ENCODE measurements at places on chromosomes 7 and 10.

GRCh38 chr7:149005427-149006344, 22.6 kb downstream of the PDIA4 start:
- peak; percentile 75 for DNase-seq

- no peak for DNase-seq
These were observed 218.4 kb downstream of the CHRM2 start for GRCh38 chr7:137086896-137087295.

DNA sequence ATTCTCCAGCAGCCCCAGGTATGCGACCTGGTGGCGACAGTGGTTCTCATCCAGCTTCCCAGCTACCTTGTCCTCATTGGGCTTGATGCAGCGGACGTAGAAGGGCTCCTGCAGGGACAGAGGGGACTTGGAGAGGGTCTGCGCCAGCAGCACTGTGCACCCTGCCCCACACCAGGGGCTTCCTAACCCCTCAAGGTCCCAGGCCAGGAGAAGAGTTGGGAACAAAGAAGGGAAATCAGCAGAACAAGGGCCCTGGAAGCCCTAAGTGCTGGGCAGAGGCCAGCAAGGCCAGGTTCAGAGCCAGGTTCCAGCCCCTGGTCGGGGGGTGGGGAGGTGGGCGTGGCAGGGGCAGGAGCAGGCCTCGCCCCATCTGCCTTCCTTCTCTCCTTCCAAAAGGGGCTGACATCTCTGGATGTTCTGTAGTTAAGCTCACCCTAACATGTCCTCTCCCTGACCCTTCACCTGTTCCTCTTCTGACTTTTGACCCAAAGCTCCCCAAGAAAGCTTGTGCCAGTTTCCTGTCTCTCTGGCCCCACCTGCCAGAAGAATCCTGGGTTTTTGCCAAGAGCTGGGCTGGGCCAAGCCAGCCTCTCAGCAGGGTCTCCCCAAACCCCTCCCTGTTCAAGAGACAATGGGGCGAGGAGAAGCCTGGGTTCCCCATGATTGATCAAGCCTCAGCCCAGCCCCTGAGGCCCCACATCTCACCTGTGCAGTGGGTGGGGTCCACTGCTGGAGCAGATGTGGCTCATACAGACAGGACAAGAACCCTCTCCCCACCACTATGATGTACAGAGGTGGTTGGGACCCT, 11.9 kb downstream of the MYO1G start:
- DNase-seq: no peak

DNA sequence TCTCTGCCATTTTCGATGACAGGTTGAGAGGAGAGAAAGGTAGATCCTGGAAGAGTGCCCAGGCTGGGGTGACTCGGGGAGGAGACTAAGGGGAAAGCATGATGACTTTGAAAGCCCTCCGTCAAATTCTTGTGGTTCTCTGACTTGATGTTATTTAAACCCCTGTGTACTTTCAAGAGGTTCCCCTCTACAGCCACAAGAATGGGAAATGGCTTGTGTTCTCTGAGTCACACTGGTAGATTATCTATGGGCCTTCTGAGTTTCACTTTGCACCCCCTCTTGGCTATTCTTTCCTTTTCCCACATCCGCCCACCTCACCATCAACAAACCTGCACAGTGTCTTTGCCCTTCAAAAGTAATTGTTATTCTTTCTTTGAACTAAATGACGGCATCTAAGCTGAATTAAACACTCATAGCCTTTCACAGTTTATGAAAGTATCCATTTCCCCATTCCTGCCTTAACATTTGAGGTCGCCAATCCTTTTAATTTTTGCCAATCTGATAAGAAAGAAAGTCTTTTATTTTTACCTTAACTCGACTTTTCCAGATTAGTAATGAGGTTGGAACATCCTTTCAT, 24.1 kb downstream of the PRF1 start:
- no peak for DNase-seq

DNA sequence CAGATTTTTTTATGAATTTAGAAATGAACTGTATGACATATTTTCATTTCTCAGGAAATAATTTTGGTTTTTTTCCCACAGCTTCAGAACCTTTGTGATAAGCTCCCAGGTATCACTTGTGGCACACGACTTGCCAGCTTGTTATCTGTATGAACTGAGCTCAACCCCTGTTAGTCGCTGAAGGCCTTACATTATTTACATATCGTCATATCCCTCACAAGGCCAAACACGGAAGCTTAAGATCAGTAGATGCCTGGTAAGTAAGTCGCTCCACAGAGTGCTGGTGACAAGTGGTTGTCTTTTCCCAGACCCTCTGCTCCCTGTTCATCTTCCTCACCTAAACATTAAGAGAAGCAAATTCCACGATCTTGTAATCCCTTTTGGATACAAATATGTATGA, 55.2 kb downstream of the RAPGEF5 start:
- no peak for DNase-seq

DNA sequence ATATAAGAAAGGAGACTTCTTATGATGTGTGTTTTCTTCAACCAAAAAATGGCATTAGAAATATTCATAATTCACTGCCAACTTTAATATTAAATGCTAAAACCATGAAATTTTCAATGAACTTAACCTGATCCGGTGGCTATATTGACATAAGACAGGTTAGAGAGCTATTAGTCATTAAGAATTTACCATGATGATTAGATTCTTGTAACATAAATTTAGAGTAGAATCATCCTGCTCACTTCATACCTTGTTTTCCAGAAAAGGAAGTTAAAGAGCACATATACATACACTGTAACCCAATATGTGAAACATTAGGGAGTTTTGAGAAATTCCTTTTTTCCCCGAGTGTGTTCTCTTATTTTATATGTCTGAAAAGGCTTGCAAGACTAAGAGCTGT, 430.3 kb upstream of the SEMA3A start:
- no peak for DNase-seq

GRCh38 chr7:107069457-107069856, 25.0 kb downstream of the PRKAR2B start:
- DNase-seq: no peak

DNA sequence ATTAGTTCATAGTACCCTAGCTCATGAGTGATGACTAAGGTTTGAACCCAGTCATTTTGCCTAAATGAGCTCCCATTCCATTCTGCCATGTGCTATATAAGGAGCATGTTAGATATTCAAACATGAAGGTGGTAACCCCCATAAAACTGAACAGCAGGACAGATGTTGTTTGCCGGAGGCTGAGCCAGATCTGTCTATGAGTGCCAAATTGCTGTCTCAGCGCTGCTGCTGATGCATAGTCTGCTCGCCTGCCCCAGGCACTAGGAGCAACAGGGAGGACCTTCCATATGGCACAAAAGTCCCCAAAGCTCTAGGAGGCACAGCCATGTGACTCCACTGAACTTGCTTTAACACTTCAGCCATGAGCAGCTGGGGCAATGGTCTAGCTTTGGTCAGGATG, 466.0 kb upstream of the GHITM start:
- no peak for DNase-seq

- peak; percentile 97 for DNase-seq
These were observed at the start of gene CLDN4 for GRCh38 chr7:73830681-73831583. TSS of gene CLDN4 (plus strand) at chr7:73830996. CDS start at chr7:73831202, 206 bp downstream.

GRCh38 chr10:48821692-48822091, 117.9 kb downstream of the LRRC18 start:
- DNase-seq: no peak

GRCh38 chr10:3389130-3389529, 216.5 kb upstream of the PITRM1 start:
- DNase-seq: no peak

GRCh38 chr10:36118314-36118713, 476.2 kb upstream of the FZD8 start:
- no peak for DNase-seq

DNA sequence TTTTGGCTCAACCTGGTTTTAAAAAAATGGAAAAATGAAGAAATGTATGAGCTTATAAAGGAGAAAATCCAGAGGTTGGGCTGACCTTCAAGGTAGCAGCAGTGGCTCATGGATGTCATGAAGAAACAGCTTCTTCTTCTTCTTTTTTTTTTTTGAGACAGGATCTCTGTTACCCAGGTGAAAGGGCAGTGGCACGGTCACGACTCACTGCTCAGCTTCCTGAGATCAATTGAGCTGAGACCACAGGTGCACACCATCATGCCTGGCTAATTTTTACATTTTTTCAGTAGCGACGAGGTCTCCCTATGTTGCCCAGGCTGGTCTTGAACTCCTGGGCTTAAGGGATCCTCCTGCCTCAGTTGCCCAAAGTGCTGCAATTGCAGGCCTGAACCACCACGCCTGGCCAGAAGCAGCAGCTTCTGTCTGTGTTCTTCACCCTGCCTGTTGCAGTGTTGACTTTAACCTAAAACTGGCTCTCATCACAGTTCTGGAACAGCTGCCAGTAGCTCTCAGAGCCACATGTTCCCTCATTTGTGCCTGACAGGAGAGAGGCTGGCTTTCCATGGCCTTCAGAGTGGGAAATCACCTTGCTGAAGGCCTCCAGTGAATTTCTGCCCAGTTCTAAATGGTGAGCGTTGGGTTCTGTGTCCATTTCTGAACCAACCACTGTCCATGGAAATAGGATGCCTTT, 117.7 kb downstream of the PFKFB3 start:
- DNase-seq: no peak

DNA sequence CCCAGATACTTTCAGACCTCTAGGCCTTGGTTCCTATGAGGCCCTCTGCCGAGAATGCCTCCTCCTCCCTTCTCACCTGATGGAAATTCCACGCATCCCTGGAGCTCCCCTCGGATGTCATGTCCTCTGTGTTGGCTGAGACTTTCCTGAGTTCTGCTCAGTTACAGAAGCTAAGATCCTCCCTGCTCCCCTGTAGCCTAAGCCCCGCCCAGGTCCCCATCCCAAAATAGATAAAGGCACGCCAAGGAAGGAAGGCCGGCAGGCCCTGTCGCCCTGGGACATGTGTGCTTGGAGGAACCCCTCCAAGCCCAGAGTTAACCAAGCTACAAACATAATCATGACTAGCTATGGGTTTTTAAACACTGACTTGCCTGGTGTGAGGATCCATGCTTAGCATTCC, 123.5 kb downstream of the SORBS1 start:
- no peak for DNase-seq

GRCh38 chr10:21510241-21511094, 15.0 kb downstream of the SKIDA1 start:
- no peak for DNase-seq

DNA sequence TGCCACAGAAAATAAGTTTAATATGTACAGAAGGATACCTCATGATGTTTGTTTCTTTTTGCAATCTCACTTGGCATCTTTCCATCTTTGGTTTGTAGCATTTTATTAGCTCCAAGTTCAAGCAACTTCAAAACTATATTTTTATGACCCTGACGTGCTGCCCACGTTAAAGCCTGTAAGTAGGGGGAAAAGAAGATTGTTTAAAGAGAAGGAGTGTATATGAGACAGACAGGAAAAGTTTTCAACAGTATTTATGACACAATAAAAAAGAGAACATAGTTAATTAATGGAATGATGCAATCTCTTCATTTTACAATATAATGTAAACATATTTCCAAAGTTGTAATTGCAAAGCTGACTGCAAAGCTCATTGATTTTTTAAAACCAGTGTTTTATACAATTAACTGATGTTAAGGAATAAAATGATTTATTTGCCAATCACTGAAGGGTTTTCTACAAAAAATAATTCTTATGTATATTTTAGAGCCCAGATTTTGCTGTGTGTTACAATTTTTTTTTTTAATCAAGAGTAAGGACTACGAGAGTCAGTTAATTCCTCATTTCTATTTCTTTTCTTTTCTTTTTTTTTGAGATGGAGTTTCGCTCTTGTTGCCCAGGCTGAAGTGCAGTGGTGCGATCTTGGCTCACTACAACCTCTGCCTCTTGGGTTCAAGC, 42.5 kb downstream of the ASZ1 start:
- DNase-seq: no peak

GRCh38 chr10:79976999-79977398, 28.1 kb upstream of the SFTPD start:
- DNase-seq: no peak

DNA sequence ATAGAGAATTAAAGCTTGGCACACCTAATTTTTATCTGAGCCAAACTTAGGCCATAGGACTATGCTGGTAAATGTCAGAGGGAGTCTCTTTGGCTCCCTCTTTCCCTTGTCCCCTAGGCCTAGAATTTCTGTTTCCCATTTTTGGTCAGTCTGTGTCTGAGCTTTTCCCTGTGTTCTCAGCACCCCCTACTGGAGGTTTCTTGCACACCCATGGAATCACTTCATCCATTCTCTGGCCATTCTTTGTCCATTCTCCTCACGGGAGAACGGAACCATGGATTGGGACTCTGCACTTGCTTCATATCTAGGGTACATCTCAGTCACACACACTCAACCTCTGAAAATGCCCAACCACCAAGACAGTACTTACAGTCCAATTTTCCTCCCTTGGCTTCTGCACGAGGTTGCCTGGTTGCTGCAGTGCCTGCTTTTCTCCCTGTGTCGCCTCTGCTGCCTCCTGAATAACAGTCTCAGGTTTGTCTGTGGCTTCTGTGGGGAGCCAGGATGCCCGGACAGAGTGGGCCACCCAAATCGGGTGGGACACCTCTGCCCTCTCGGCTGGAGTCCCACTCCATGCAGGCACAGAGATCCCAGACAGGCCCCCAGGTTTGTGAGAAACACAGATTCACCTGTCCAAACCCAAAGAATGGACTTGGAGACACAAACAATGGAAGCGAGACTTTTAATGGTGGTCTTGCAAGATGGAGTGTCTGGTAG, 35.1 kb upstream of the DNAH11 start:
- DNase-seq: peak; percentile 18

DNA sequence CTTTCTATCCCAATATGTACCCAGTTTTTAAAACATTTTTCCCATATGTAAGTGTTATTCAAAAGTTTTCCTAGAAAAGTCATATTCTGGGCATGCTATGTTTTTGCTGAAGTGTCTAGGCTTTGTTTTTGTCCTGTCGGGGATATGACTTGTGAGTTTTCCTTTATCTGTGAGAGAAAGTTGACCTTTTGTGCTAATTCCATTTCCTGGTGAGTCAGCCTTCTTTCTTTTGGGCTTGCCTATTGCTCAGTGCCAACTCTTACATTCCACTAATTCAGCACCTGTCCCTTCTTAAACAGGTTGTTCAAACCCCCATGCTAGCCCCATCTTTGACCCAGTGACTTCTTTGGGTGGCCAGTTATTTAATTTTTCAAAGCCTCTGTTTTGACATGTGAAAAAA, 146.2 kb downstream of the AHR start:
- no peak for DNase-seq

DNA sequence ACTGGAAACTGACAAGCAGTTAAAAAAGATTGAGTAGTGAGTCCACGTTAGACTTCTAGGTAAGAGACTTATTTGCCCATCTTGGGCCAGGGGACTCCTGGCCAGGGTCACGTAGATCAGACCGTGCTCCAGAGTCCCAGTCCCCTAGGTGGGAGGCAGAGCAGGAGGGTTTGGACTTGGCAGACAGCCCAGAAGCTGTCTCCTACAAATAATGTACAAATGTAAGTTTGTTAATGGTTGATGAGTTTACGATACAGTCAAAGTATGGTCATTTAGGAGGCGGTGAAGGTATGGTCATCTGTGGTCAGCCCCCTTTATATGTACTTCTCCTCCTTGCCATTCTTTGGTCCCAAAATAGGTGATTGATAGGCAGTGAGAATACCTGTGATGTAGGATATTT, 28.2 kb downstream of the INPP5F start:
- DNase-seq: no peak

- DNase-seq: no peak
These were observed 145.6 kb downstream of the ZNF248 start for GRCh38 chr10:37711617-37712488.
